Fibroblast of lung (primary cell): ENCODE measurements at places on chromosomes 16 and 17. TPM values are rescaled to one million over a fixed set of nuclear protein-coding genes. Genes with fewer than 3 reads are reported as not detected.

DNA sequence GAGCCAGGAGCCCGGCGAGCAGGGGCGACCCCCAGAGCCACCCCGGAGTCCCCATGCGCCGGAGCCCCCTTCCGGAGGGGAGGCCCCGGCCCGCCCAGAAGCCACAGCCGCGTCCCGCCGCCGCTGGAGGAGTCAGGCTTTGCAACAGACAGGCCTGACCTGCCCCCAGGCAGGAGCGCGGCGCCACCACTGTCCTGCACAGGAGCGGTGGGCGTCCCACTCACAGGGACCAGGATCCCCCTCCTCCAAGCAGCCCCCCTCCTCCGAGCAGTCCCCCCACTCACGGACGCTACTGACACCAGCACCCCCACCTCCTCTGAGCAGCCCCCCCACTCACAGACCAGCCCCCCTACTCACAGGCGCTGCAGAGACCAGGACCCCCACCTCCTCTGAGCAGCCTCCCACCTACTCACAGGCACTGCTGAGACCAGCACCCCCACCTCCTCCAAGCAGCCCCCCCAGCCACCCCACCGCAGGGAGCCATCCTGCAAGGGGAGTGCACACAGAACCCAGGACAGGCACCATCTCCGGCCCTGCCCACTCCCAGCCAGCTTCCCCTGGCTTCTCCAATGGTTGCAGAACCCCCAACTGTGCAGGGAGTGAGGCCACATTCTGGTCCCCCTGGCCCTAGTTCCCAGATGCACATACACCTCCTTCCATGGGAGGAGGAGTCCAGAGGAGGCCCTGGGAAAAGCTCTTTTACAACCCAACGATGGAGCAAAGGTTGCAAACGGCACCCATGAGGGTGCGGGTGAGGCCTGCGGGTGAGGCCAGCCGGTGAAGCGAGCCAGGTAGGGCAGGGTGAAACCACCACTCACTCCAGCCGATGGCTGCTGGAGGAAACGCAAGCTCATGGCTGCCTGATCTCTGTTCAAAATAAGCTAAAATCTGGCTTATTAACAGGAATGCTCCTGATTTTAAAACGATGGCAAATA lies 69.9 kb downstream of the ABR start:
- no peak for DNase-seq

DNA sequence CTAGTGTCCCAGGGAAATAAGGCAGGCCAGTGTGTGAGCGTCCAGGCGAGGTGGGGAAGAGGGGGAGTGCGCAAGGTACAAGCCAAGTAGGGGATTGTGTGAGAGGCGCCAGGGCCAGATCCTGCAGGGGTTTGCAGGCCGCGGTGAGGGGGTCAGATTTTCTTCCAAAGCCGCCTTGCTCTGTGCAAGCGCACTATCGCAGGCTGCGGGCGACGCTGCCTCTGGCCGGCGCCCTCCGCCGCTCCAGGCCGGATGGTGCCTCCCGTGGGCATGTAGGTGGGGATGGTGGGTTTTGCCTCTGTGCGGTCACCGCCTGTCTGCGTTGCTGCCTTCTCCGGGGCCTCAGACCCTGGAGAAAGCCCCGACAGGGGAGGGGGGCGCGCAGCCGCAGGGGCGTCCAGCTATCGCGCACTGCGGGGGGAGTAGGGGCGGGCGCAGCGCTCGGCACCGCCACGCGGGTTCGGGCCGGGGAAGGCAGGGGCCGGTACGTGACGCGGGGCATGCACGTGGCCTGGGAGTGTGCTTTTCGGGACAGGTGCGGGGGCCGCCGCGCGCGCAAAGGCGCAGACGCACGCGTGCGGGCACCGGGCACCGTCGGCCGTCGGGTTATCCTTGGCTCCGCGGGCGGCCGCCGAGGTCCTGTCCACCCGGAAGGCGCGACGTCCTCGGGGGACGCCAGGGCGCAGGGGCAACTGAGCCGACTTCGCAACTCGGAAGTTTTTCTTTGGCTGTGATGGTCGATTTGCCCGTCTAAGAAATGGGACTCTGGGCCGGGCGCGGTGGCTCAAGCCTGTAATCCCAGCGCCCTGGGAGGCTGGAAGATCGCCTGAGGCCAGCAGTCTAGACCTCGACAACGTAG lies 1.1 kb upstream of the HAPSTR1 start:
- DNase-seq = peak; percentile 37

DNA sequence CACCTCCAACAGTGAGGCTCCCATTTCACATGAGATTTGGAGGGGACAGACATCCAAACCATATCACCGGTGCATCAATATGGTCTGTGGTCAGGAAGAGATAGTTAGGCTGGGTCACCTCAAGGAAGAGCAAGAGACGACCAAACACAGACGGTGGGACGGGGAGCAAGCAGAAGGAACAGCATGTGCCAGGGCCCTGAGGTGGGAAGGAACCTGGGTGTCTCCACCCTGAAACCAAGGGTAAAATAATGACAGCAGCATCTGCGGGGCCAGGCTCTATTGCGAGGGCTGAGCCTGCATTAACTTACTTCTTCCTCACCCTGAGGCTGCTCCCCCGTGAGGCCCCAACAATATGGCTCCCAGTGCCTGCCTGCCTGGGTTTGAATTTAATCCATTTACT lies 8.9 kb upstream of the PRSS21 start:
- no peak for DNase-seq

DNA sequence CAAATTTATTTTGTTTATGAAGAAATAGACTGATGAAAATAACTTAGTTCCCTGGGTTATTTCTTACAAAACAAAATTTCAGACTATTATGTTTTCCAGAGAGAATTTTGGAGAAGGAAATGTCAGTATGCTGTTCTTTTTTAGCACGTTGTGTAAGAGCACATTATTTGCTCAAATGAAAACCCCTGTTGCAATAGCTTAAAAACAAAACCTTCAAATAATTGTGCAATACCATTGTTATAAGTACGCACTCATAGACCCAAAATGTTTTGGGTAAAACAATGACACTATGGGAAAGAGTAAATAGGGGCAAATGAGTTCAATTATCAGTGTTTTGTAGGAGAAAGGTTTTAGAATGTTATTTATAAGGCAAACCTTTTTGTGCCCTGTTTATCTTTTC lies 18.2 kb downstream of the VMP1 start:
- peak; percentile 73 for DNase-seq

The ENPP7 gene
- total RNA-seq = not detected in 2 replicates

The ITGAD gene
- not detected in 2 replicates for total RNA-seq

The IL17C gene
- not detected in 2 replicates for total RNA-seq

The LGALS9B gene
- not detected in 2 replicates for total RNA-seq
